ENCODE measurements at places on chromosomes 12 and 14. TPM values are rescaled to one million over a fixed set of nuclear protein-coding genes. Genes with fewer than 3 reads are reported as not detected.

The LMNTD1 gene
- total RNA-seq: not detected

The SLC7A7 gene
- total RNA-seq: 1.1 TPM

The NRXN3 gene
- 1.2 TPM for total RNA-seq

The SPSB2 gene
- total RNA-seq: 15.7 TPM

The POTEG gene
- 2.2 TPM for total RNA-seq

The ANO6 gene
- 32.6 TPM for total RNA-seq

The MYF5 gene
- not detected for total RNA-seq

The KRT2 gene
- total RNA-seq: not detected

The C3AR1 gene
- 1.9 TPM for total RNA-seq

The NEUROD4 gene
- total RNA-seq: not detected

The CLEC7A gene
- not detected for total RNA-seq

The KRT6A gene
- total RNA-seq: not detected

The DPPA3 gene
- total RNA-seq: not detected

The OR6C65 gene
- total RNA-seq: not detected

The CCDC184 gene
- 0.40 TPM for total RNA-seq

The IAPP gene
- total RNA-seq: not detected

The DNAH10 gene
- not detected for total RNA-seq

The DAO gene
- total RNA-seq: not detected

The SERPINA6 gene
- total RNA-seq: not detected

The IFNG-AS1 gene
- not detected for total RNA-seq

The KRT5 gene
- not detected for total RNA-seq

The PLEKHD1 gene
- total RNA-seq: not detected

The TEX22 gene
- total RNA-seq: 0.20 TPM

The PRKD1 gene
- total RNA-seq: 6.0 TPM

The ABCB9 gene
- 23.0 TPM for total RNA-seq

The TRHDE gene
- 18.2 TPM for total RNA-seq

The SYNDIG1L gene
- total RNA-seq: not detected

The CLEC1B gene
- total RNA-seq: not detected

The NTN4 gene
- 8.4 TPM for total RNA-seq

The ATF1 gene
- total RNA-seq: 65.4 TPM

The PTCSC3 gene
- total RNA-seq: not detected

The MMP19 gene
- total RNA-seq: 0.58 TPM

The APOLD1 gene
- 2.8 TPM for total RNA-seq

The KCNA5 gene
- total RNA-seq: not detected

The TPH2 gene
- not detected for total RNA-seq

The C1QL4 gene
- total RNA-seq: 5.3 TPM

The AHNAK2 gene
- 52.6 TPM for total RNA-seq

The RASSF8 gene
- 33.5 TPM for total RNA-seq

The FAIM2 gene
- not detected for total RNA-seq

The ERC1 gene
- total RNA-seq: 11.1 TPM

The DPF3 gene
- total RNA-seq: 3.0 TPM

The RASSF9 gene
- 0.21 TPM for total RNA-seq

The TAOK3 gene
- total RNA-seq: 10.6 TPM

The STAC3 gene
- total RNA-seq: 0.27 TPM

The TTC9 gene
- total RNA-seq: 0.80 TPM

The RBP5 gene
- not detected for total RNA-seq

The SYCP3 gene
- not detected for total RNA-seq

The TAS2R14 gene
- 0.74 TPM for total RNA-seq

The DDX24 gene
- 180 TPM for total RNA-seq

The VDR gene
- 6.1 TPM for total RNA-seq
